ENCODE measurements at places on chromosomes 3 and 15. TPM values are rescaled to one million over a fixed set of nuclear protein-coding genes. Genes with fewer than 3 reads are reported as not detected.
A peak's percentile ranks its signal among the peaks of the same experiment; 100 is the strongest.

- H3K36me3 ChIP-seq, result no peaks in the 10 kb centered on the region
- H3K4me3 ChIP-seq, result no peak overlapping the region
- peaks cover 1% of the 10 kb centered on the region for H3K4me1 ChIP-seq
Measured at GRCh38 chr15:95499397-95499796, 831.1 kb upstream of the NR2F2 start.

The PIGZ gene
- 0.65 TPM for total RNA-seq

GRCh38 chr3:23264413-23264812, 61.3 kb downstream of the UBE2E2 start:
- no peak overlapping the region for H3K27ac ChIP-seq
- DNase-seq, result no peak
- no peaks in the 10 kb centered on the region for H3K27me3 ChIP-seq
- no peak overlapping the region for H3K4me3 ChIP-seq
- H3K36me3 ChIP-seq, result no peaks in the 10 kb centered on the region
- no peaks in the 10 kb centered on the region for H3K4me1 ChIP-seq

- H3K4me3 ChIP-seq, result no peak overlapping the region
- no peak overlapping the region for H3K27ac ChIP-seq
- no peaks in the 10 kb centered on the region for H3K4me1 ChIP-seq
- no peaks in the 10 kb centered on the region for H3K27me3 ChIP-seq
Measured at GRCh38 chr15:70212963-70213315, 115.2 kb upstream of the TLE3 start.

The HRG gene
- total RNA-seq, result not detected

DNA sequence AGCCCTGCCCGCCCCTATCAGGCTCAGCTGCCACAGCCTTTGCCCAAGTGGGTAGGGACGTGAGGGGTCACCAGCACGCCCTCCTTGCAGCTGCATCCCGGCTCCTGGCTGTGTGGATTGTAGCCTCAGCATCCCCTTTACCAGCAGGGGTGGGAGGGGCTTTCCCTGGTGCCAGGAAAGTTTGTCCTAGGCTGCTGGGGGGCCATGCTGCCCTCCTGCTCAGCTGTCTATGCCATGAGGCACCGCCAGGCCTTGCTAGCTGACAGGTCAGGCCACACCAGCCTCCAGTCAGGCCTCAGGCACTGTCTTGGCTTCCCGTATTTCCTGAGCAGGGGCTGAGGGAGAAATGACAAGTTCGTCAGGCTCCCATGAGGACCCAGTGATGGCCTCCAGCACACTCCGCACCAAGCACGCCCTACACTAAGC, 32.3 kb downstream of the TKT start:
- H3K27ac ChIP-seq, result no peak overlapping the region
- H3K27me3 ChIP-seq, result no peaks in the 10 kb centered on the region
- H3K4me3 ChIP-seq, result no peak overlapping the region
- H3K36me3 ChIP-seq, result peaks cover 30% of the 10 kb centered on the region
- DNase-seq, result no peak
- H3K4me1 ChIP-seq, result no peaks in the 10 kb centered on the region

The ADCY5 gene
- total RNA-seq, result not detected

DNA sequence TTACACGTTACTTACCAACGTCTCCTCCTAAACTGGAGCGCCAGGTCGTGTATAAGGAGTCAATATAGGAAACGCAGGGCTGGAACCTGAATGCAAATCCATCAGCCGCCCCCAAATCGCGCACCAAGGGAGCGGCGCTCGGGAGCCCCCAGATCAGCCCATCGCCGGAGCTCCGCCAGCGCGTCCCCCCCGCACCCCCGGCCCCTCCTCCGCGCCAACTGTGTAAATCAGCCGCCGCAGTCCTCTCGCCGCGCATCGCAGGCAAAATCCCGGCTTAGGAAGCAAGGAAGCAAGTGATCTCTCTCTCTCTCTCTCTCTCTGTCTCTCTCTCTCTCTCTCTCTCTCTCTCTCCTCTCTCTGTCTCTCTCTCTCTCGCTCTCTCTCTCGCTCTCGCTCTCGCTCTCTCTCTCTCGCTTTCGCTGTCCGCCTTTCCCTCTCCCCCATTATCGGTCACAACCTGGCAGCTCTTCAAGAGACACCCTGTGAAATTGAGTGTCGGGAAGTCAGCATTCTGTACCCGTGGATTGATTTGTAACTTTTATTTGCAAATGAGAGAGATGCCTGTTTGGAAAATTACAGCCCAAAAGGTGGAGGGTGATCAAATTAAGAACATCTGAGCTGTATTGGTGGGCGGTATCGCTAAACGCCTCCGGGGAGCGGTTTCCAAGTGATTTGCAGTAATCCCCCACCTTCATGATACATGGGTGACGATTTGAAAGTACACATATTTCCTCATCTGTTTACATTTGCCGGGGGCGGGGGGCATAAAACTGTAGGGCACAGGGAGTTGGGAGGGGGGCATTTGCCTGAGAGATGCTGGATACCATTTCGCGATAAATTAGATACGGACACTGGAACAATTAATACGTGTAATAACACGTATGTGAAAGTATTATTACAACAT, 645 bp upstream of the SLITRK3 start:
- no peak for DNase-seq
- no peak overlapping the region for H3K27ac ChIP-seq
- peak overlapping the region; percentile 51 for H3K4me3 ChIP-seq
- H3K27me3 ChIP-seq, result peaks cover 51% of the 10 kb centered on the region

DNA sequence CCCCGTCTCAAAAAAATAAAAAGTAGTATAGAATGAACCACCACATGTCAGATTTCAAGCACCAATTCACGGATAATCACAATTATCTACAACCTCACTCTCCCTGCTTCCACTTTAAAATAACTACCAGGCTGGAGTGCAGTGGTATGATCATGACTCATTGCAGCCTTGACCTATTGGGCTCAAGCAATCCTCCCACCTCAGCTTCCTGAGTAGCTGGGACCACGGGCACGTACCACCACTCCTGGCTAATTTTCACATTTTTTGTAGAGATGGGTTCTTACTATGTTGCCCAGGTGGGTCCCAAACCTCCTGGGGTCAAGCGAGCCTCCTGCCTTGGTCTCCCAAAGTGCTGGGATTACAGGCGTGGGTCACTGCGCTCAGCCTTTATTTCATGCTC, 38.1 kb upstream of the LDHAL6B start:
- H3K27me3 ChIP-seq, result no peaks in the 10 kb centered on the region
- no peak overlapping the region for H3K4me3 ChIP-seq
- H3K27ac ChIP-seq, result no peak overlapping the region

The SEMA3G gene
- 0.14 TPM for total RNA-seq

DNA sequence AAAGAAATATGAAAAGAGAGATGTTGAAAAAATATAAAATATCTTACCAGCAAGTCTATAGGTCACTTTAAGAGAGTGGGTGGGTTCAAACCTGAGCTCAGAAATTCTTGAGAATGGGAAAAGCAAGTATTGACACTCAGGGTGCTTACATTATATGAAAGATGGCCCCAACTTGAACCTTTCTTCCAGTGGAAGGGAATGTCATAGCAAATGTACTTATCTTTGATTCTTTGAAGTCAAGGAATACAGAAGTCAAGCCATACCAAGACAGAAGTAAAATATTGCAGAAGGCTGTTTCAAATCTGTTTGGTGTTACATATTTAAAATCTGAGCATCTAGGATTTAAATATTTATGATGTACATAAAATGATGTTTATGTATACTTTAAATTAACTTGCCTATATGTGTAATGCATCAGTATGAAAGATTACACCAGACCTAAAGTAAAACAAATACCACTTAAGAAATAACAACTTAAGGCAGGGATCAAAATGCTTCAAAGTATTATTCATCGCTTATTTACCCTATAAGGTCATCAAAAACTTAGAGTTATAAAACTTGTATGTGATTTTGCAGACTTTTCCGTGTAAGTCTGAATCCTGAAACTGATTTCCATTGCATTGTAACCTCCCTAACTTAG, 8.7 kb downstream of the MME start:
- DNase-seq, result no peak
- no peak overlapping the region for H3K4me3 ChIP-seq
- H3K27me3 ChIP-seq, result no peaks in the 10 kb centered on the region
- no peak overlapping the region for H3K27ac ChIP-seq

- no peaks in the 10 kb centered on the region for H3K4me1 ChIP-seq
- H3K4me3 ChIP-seq, result no peak overlapping the region
- H3K27ac ChIP-seq, result no peak overlapping the region
- no peak for DNase-seq
Measured at GRCh38 chr3:89217148-89217685, 109.8 kb downstream of the EPHA3 start.

The CPEB1 gene
- 0.07 TPM for total RNA-seq

GRCh38 chr15:38872732-38873131, 308.1 kb upstream of the RASGRP1 start:
- H3K4me3 ChIP-seq, result no peak overlapping the region
- no peak for DNase-seq
- H3K27me3 ChIP-seq, result peaks cover 2% of the 10 kb centered on the region
- H3K36me3 ChIP-seq, result no peaks in the 10 kb centered on the region
- no peaks in the 10 kb centered on the region for H3K4me1 ChIP-seq

GRCh38 chr3:179942553-179943075, 94.1 kb downstream of the PEX5L start:
- no peak overlapping the region for H3K27ac ChIP-seq
- no peaks in the 10 kb centered on the region for H3K36me3 ChIP-seq
- no peak for DNase-seq
- H3K27me3 ChIP-seq, result peaks cover 10% of the 10 kb centered on the region
- H3K4me1 ChIP-seq, result no peaks in the 10 kb centered on the region

DNA sequence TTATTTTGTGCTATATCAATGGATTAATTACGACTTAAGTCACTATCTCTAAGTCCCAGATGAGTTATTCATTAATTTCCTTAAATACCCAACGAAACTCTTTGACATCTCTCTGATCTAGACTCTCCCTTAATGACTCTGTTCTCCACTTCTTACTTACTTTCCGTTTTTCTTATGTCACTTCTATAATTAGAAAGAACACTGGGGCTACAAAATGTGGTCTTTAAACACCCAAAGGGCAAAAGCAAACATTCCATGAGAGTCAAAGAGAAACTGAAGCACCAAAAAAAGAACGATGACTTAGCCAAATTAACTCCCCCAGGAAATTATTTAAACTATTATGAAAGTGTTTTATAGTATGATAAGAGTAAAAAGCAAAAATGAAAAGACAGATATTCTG, 166.4 kb upstream of the UBE2E2 start:
- no peaks in the 10 kb centered on the region for H3K36me3 ChIP-seq
- H3K27me3 ChIP-seq, result no peaks in the 10 kb centered on the region
- no peak overlapping the region for H3K27ac ChIP-seq

The HIGD2B gene
- total RNA-seq, result 0.27 TPM

DNA sequence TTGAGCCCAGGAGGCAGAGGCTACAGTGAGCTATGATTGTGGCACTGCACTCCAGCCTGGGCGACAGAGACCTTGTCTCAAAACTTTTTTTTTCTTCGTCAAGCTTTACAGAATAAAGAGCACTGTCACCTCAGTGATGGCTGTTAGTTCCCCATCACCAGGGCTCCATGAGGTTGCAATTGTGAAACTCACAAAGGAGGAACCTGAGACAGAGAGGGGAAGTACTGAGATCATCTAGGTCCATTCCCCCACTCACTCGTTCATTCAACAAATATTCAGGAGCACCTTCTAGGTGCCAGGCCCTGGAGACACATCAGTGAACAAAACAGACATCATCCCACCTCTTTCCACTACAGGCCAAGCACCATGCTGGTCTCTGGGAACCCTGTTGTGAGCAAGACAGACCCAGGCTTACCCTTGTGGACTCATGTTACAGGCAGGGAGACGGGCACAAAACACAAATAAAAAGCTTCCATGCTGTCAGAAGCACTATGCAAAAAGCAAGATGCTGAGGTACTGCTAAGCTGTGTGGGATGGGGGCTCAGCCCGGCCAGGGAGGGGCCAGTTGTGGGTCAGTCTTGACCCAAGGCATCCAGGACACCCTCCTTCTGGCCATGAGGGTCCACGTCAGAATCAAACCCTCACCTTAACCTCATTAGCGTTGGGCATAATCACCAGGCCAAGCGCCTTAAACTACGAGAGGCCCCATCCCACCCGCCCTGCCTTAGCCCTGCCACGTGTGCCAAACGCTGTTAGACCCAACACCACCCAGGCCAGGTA, 2.1 kb upstream of the RHO start:
- H3K4me3 ChIP-seq, result no peak overlapping the region
- no peak for DNase-seq
- H3K36me3 ChIP-seq, result no peaks in the 10 kb centered on the region
- H3K27ac ChIP-seq, result no peak overlapping the region
- H3K27me3 ChIP-seq, result no peaks in the 10 kb centered on the region

GRCh38 chr3:100106531-100107141, 7.7 kb downstream of the FILIP1L start:
- no peaks in the 10 kb centered on the region for H3K36me3 ChIP-seq
- no peak for DNase-seq
- peaks cover 29% of the 10 kb centered on the region for H3K4me1 ChIP-seq
- no peak overlapping the region for H3K4me3 ChIP-seq

DNA sequence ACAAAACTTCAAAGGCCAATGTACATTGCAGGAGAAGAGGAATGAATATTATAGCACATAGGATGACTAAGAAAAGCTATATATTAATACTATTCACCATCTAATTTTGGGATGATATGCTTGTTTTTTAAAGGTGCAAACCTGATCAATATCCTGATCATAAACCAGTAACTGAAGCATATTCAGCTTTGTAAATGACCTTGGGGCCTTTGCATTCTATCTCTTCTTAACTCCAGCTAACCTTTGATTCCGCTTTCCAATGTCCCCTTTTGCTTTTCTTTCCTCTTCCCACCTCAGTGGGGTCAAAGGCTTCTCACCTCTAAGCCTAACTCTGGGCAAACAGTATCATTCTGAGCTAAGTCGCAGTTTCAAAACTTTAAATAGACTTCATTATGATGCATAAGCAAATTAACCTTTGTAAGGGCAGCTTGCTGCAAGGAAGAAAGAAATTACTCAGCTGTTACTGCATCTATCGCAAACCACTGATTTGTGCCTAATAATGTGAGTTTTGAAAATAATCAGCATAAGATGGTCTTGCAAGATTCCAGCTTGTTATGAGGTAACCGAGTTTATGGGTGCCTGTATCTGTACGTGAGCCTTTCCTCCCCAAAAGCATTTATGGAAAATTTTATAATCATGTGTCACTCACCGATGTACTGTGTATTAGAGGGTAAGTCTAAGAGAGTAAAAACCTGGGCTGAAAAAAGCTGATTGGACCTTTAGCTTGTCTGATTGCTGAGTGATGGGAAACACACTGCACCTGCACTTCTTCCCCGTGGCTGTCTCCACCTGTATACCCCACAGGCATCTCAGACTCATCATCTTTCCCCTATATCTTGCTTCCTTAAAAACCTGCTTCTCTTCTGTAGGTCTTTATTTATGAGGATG, 116.8 kb downstream of the TPRG1 start:
- H3K27me3 ChIP-seq, result no peaks in the 10 kb centered on the region
- H3K27ac ChIP-seq, result peak overlapping the region; percentile 33
- peaks cover 33% of the 10 kb centered on the region for H3K4me1 ChIP-seq
- no peak overlapping the region for H3K4me3 ChIP-seq
- no peak for DNase-seq
- H3K36me3 ChIP-seq, result peaks cover 2% of the 10 kb centered on the region

- no peaks in the 10 kb centered on the region for H3K27me3 ChIP-seq
- peaks cover 7% of the 10 kb centered on the region for H3K36me3 ChIP-seq
- H3K27ac ChIP-seq, result peak overlapping the region; percentile 23
- no peak for DNase-seq
Measured at GRCh38 chr15:62047282-62047827, 12.9 kb downstream of the VPS13C start.
